Hematopoietic multipotent progenitor cell treated with erythropoietin and hydrocortisone succinate and interleukin-3 and kit ligand, for 4 days (in vitro differentiated cells): ENCODE measurements at places on chromosomes 7 and 10.

- peak; percentile 97 for DNase-seq
These were observed 60.8 kb upstream of the PPIF start for GRCh38 chr10:79286318-79286951.

GRCh38 chr10:89241486-89242344 lies 9.9 kb downstream of the LIPA start:
- DNase-seq, result no peak

DNA sequence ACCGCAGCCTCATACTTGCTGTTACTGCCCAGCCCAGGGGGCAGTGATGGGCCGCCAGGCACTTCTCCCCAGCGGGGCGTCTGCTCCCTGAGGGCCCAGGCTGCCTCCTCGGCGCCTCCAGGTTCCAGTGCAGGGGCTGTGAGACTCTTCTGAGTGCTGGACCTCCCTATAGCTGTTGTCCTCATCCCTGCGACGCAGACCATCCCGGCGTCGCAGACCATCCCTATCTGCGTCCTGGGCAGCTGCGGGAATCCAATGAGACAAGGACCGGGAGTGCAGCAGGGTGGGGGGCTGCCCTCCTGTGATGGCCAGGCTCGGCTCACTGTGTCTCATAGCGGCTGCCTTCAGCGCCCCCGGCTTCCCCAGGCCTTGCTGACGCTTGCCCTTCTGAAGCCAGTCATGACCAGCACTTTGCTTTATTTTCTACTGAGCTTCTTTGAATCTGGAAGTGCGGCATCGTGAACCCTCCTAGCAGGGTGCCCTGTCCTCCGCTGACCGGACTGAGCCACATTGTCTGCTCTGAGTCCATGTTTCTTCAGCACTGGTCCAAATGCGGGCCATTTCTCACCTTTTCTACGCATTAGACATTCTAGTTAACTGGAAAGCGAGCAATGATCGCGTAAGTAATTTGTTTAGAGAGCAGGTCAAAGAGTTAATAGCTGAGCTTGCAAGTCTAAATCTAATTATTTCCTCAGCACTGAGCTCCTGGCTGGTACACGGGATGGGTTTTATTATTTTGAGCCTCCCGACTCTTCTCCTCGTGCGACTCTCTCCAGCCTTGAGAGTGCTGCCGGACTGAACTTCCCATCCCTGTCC lies 339.5 kb downstream of the WDR37 start:
- no peak for DNase-seq

GRCh38 chr7:80380957-80381356 lies 130.9 kb downstream of the GNAT3 start:
- DNase-seq, result no peak

- peak; percentile 57 for DNase-seq
These were observed 1.0 kb downstream of the ACSL5 start for GRCh38 chr10:112374724-112375541.
